ENCODE measurements at places on chromosomes 2 and 18.

DNA sequence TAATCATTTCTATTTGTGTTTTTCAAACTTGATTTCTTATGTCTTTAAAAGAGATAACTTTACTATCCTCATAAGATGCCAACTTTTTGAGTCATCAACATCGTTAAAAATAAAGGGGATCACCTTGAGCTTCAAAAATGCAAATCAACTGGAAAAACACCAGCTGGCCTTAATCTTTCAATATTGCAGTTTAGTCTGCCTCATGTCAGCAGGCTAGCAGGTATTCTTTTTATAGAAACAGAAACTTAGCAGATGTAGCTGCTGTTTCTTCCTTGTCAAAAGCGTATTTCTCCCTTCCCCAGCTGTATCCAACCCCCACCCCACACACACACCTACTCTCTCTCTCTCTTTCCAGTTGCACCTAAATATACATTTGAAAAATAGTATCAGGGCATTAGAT is 154.1 kb upstream of the ZNF804A start:
- peak; percentile 4 for DNase-seq

- no peak for DNase-seq
These were observed 46.7 kb upstream of the HS6ST1 start for GRCh38 chr2:128365217-128365905.

DNA sequence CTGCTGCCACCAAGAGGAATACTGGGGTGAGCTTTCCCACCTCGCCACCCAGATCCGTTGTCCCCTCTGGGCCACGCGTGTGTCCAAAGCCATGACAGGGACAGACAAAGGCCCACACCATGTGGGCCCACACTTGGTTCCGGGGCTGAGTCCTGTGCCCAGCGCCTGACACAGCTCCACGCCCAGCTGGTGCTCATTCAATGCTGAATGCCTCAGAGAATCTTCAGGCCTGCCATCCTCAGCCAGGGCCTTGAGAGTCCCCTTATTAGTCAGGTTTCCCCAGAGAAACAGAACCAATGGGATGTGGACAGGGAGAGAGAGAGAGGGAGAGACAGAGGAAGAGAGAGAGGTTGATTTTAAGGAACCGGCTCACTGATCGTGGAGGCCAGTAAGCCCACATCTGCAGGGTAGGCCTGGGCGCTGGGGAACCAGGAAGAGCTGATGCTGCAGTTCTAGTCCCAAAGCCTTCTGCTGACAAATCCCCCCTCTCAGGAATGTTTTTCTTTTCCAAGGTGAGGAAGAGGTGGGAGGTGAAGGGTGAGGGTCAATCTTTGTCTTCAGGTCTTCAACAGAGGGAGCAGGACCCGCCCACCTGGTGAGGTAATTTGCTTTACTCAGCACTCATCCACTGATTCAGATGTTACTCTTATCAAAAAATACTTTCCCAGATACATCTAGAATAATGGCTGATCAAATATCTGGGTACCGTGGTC is 10.2 kb upstream of the SPATA3 start:
- DNase-seq: no peak

GRCh38 chr18:79380816-79381806 is 14.6 kb upstream of the NFATC1 start:
- DNase-seq: peak; percentile 61

DNA sequence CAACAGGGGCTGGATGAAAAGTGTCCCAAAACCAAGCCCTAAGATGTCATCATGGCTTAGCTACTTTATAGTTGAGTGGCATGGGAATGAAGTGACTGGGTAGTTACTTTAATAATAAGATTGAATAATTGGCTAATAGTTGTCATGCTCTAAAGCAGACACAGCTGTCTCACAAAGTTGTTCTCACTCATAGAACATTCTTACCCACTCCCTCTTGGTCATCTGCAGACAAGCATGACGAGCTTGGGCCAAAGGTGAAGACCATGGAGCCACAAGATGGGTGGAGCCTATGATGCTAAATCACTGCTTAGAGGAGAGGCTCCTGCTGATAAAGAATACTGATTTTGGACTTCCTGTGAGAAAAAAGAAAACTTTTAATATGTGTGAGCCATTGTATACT is 62.4 kb upstream of the MMADHC start:
- no peak for DNase-seq

- no peak for DNase-seq
These were observed 104.6 kb downstream of the CAPN13 start for GRCh38 chr2:30702694-30703093.

DNA sequence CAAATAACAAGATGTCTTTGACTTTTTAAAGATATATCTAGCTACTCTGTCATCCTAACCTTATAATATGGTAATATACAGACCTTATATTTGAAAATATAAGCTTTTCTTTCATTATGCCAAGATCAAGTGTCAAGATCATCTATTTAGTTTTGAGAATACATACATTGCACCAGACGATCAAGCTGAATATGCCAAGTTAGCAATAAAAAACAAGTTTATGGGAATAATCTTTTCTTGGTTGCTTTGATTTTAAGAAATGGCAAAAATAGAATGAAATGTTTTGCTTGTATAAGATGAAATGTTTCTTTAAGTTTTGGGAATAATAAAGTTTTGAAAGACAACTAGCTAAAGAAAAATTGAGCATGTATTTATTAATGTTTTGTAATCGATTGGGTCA is 163.8 kb downstream of the DPP4 start:
- DNase-seq: no peak

GRCh38 chr2:106165561-106165960 is 28.5 kb downstream of the UXS1 start:
- DNase-seq: no peak

GRCh38 chr2:215843579-215843978 is 169.8 kb downstream of the MREG start:
- no peak for DNase-seq

DNA sequence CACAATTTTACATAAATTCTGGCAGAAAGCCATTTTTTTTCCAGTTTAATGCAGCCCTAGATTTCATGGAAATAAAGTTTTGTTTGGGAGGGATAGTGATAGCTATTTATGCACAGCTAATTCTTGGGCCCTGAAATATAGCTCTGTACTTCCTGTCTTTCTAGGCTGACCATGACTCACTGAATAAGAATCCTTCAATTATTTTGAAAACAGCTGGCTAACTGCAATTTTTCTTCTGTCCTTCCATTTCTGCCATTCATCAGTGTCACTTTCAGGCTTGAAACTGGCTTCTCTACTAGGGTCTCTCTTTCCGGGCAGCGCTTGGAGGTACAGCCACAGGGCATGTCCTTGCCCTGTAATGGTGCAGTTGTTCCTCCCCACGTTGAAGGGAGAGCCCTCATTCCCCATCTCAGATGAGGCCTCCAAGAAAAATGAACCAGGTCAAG is 97.1 kb upstream of the TMEM178A start:
- no peak for DNase-seq

- no peak for DNase-seq
These were observed 12.0 kb downstream of the KCNK3 start for GRCh38 chr2:26704441-26704977.

GRCh38 chr18:62867534-62867933 is 152.2 kb downstream of the PHLPP1 start:
- DNase-seq: no peak

DNA sequence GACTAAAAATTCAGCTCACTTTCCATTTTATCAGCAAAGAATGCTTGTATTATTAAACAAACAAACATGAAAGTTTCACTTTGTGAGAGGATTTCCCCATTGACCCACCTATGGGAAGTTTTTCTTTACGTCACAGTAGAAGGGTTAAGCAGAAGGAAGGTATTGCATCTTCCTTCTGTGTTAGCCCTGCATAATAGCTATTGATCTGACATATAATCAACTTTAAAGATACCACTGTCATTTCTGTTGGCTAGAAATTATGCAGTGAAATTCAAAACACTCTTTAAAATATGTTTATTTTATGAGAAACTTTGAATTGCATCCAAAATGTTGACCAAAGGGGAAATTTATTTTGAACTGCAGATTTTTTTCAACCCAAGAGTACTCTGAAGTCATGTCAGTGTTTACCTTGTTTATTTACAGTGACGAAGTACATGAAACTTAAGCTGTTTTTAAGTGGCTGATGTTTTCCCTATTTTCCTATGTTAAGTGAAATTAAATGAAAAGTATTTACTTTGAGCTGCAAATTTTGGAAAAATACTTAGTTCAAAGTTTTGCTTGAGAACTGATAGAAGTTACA is 566.4 kb downstream of the ZEB2 start:
- no peak for DNase-seq

GRCh38 chr18:75612456-75612855 is 185.0 kb upstream of the SMIM21 start:
- no peak for DNase-seq

DNA sequence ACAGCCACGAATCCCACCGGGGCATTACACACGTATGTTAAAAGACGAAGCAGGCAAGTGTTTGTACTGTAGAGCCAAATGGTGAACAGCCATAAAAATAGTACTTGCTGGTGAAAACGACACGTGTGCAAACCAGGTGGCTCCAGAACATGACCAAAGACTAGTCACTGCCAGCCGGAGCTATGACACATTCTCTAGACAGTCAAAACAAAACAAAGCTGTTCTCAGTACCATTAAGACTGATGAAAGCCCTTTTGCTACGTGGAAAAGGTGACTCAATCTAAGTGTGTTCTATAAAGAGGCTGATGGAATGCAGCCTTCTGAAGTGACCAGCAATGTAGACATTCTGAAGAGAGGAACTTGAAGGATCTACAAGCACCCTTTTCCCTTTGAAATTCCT is 367.7 kb upstream of the NETO1 start:
- no peak for DNase-seq

- no peak for DNase-seq
These were observed 57.4 kb downstream of the KCNE4 start for GRCh38 chr2:223109341-223109740.

DNA sequence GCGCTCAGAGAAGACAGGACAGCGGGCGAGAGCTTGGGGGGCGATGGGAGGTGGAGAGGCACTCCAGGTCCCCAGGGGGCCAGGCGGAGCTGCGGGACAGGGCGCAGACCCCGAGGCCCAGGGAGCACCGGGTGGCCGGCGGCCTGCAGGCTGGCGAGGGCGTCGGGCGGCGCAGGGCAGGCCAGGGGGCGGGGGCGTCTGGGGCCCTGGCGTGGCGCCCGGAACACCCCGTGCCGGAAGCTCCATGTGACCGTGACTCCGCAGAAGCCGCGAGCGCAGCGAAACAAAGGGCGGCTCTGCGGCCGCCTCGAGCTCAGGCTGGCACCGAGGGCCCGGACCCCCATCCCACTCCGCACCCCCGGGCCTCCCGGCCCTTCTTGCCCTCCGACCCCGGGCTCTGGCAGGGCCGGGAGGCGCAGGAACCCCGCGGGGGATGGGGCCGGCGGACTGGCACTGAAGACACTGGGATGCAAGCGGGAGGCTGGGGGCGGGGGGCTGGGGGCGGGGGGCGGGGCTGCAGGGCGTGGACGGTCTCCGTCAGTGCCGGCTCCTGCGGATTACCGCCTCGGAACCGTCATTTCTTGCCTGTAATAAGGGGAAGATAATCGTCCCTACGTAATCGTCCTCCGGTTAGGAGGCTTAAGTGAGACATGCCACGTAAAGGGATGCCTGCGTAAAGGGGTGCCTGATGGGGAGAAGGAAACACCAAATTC is 19.1 kb downstream of the SH2D6 start:
- peak; percentile 78 for DNase-seq

DNA sequence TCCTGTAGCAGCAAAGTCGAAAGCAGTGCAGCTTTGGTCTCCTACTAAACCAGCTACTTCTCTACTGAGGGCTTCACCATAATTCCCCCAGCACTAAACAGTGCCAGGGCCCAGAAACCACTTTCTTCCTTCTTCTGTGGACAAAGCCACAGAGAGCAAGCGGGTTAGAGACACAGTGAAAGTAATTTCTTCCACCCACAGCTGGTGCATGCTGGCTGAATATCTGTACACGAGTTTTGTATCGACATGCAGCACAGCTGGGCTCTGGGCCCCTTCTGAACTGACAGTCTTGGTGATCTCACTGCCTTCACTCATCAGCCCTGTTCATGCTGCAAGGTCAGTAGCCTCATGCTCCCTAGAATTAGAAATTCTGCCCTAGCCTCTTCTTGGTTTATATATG is 74.0 kb upstream of the SULT1C3 start:
- DNase-seq: no peak

DNA sequence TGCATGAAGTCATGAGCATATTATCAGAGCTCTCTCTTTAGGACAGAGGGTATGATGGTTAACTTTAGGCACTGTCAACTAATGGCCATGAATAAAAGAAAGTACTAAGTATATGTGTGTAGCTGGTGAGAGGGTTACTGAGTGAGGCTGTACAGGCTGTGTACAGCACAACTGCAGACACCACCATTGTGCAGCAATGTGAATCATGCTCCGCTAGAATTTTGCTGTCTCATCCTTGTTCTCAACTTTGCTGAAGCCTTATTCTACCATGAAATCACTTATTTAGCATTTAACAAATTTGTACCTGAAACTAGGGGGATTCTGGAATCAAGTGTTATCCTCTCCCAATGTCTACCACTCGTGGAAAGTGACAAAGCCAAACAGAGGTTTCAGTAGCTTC is 414.9 kb downstream of the PLCL1 start:
- DNase-seq: no peak

DNA sequence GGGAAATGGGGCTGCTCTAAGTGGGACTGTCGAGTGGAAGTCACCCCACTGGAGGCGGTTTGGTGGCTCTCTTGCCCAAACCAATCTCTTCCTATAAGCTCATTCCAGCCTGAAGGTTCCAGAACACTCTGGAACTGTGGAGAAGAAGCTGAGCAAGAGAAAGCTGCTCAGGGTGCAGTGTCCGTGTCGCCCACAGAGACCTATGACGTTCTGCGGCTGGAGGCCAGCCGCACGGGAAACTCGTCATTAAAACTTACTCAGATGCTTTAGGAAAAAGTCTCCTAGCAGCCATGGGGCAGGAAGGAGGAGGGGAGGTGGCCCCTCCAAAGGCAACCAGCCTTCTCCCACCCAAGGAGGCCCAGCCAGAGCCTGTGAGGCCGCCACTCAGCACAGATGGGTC is 41.7 kb downstream of the ADCY3 start:
- no peak for DNase-seq

DNA sequence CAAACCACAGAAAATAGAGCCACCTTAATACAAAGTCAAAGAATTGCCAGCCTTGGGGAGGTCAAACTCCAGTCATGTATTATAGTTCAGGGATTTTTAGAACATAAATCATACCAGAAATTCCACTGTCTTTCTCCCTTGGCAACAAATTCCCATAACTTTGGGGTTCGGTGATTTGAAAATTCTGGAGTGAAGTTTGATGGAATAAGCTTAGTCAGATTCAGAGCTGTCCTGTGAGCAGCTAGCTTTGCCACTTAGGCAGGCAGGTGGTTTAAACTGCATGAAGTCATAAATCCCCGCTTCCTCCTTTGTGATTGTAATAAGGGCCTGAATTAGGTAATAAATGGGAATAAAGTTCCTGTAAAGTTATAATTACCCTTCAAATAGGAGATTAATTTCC is 457.0 kb upstream of the HNMT start:
- DNase-seq: no peak

DNA sequence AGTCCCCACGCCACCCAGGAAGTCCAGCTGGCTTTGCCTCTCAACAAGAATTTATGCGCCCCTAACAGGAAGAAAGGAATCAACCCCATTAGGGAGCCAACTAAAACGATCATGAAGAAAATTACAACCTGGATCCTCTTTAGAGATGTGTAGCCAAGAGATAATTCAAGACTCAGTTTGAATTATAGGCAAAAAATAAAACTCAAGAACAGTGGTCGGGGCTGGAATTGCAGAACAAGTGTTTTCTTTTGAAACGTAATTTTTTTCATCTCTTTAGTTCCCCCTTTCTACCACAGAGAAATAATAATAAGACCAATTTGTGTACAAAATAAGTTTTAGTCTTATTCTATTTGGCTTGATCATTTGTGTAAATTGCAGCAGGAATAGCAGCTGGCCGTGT is 22.4 kb downstream of the PDCD1 start:
- no peak for DNase-seq

GRCh38 chr2:7377916-7378569 is 460.8 kb downstream of the RNF144A start:
- DNase-seq: peak; percentile 88
